T-helper 9 cell (primary cell): ENCODE measurements at places on chromosomes 11 and 22.

DNA sequence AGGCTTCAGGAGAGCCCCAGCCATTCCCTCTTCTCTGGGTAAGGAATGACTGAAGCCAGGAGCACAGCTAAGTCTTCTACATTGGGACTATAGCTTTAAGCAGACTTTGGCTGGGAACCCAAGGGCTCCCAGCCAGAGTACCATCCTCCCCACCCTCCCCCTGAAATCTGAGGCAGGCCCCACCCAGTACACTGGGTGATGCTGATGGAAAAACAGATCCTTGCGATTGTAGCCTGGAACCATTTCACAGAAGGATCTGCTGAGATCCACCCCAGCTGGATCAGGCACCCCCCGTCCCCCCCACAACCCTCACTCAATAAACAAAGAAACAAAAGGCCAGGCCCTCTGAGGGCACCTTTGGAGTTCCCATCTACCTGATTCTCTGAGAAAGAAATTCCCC lies 39.8 kb downstream of the IL18BP start:
- DNase-seq = no peak

- DNase-seq = no peak
Observed at GRCh38 chr11:44307340-44308099, 2.4 kb downstream of the ALX4 start.

DNA sequence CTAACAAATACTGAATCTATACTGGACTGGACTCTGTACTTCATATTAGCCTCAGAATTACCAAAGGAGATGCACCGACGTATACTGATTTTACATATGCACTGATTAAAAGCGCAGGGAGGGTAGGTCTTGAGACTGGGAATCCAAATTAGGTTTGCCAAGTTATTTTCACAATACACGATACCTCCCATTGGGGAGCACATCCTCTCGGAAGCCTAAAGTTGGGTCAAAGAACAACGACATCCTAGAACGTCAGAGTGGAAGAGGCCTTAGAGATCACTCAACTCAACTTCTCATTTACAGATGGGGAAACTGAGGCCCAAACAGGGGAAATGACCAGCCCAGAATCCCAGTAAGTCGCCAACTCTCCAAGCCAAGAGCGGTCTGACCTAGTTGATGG lies 626 bp downstream of the DNAL4 start:
- DNase-seq = no peak

GRCh38 chr11:794013-794765 lies 3.9 kb downstream of the SLC25A22 start:
- no peak for DNase-seq

DNA sequence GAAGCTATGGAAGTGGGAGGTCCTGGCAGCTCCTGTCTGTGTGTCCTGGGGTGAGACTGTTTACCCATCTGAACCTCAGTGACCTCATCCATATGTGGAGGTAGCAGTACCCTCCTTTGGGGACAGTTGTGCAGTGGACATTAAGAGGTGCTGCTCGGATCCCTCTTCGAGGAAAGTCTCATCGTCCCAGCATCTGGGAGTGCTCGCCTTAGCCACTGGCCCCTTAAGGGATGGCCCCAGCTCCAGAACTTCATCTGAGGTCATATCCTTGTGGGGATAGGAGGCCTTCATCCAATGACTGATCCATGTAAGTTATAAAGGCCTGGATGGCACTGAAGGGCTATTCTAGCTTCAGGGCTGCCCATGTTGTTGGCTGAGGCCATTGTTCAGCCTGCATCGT lies 538.1 kb downstream of the MIAT start:
- no peak for DNase-seq

DNA sequence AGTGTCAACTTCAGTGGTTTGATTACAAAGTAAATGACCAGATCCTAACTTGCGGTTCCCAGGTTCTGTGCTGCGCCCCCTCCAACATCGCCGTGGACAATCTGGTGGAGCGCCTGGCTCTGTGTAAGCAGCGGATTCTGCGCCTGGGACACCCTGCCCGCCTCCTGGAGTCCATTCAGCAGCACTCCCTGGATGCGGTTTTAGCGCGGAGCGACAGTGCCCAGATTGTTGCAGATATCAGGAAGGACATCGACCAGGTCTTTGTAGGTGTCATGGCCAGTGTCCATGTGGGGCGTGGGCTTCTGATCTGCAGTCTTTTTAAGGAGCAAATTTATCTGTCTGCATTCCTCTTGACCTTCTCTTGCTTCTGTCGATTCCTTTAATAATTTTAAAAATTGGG lies 11.1 kb downstream of the IGHMBP2 start:
- DNase-seq = no peak
